ENCODE measurements at places on chromosomes 6 and 20.

DNA sequence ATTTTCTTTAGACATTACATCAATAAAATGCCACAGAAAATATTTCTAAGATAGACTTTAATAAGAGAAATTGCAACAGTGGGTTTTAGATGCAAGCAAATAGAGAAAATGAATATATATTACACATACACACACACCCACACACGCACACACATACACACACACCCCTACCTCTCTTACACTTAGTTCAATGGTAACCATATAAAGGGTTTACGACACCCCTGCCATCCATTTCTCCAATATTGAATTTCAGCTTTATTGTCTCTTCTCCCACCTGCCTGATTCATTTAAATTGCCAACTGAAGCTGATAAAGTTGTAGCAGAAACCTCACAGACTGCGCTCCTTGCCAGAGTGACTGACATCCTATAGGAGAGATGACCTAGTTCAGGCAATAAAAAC, 154.6 kb downstream of the ADAT2 start:
- DNase-seq: no peak

DNA sequence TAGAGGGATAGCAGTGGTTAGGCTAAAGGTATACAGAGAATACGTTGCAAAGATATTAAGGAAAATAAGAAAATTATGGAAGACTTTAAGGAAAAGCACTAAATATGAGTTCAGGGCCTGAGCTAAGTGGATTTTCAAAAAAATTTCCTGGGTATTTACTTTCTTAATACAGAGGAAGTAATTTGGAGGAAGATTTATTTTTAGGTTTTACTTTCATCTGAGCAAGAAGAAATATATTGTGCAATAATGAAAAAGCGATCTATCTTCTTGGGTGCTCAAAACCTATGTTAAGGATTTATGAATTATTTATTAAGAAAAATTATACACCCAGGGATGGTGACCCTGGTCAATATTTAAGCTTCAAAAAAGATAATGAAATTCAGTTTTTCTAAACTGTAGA, 224.7 kb downstream of the PLCB1 start:
- DNase-seq: no peak

DNA sequence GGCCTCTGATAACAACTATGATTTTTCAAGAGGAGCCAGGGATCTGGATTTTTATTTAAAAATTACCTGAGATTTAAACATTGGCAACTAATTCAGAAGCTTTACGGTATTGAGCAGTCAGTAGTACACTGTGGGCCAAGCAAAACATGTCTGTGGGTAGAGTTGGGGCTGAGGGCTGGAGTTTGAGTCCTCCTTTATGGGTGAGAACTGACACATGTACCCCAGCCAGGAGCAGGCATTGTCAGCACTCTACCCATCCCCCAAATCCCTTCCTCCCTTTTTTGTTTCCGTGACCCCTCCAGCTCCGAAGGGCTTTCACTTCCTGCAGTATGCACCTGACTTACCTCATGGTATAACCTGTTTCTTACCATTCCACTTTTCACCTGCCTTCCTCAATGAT, 131.4 kb downstream of the SNX5 start:
- peak; percentile 53 for DNase-seq

DNA sequence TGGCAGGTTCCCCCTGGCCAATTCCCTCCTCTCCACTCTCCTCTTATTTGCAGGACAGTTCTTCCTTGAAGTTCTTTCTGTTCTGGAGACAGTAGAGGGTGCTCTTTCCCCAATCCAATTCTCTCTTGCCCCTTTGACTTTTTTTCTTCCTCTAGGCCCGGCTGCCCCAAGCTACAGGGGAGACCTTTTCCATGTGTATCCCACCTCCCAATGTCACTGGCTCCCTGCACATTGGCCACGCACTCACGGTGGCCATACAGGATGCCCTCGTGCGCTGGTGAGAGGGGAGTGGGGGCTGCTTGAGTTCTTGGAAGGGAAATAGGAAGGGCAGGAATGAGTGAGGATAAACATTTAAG, 1.5 kb downstream of the VARS2 start:
- DNase-seq: no peak

DNA sequence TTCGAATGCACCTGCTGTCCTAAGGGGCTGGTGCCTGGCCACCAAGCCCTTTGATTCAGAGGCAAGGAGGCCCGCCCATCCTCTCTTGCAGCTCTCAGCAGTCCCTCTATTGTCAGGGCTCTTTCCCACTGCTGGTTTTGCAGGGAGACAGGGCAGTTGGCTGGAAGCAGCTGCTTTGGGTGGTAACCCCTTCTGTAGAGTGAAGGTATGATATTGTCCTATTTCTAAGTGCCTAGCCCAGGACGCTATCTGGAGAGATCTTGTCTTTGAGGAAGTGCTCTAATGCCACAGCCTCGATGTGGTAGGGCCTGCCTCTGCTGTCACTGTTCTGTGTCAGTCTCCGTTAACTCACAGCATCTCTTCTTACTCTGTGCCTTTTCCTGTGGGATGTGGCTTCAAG, 5.6 kb downstream of the PLCG1 start:
- no peak for DNase-seq

DNA sequence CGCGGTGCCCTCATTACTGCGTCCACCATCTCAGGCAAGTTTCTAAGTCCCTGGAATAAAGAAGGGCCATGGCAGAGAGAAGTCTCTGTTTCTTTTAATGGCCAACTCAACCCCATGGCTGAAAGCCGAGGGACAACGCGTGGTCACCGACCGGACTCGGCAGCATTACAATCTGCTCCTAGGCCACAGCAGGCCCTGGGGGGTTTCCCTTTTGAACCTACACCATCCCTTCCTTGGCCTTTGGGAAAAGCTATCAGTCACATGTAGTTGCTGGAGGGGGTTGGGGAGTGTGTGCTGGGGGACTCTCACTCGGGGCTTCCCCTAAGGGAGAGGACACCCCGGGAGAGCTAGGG, 11.1 kb upstream of the FAM83C start:
- DNase-seq: no peak

- no peak for DNase-seq
Observed at GRCh38 chr6:52635049-52635577, 35.8 kb upstream of the TMEM14A start.

DNA sequence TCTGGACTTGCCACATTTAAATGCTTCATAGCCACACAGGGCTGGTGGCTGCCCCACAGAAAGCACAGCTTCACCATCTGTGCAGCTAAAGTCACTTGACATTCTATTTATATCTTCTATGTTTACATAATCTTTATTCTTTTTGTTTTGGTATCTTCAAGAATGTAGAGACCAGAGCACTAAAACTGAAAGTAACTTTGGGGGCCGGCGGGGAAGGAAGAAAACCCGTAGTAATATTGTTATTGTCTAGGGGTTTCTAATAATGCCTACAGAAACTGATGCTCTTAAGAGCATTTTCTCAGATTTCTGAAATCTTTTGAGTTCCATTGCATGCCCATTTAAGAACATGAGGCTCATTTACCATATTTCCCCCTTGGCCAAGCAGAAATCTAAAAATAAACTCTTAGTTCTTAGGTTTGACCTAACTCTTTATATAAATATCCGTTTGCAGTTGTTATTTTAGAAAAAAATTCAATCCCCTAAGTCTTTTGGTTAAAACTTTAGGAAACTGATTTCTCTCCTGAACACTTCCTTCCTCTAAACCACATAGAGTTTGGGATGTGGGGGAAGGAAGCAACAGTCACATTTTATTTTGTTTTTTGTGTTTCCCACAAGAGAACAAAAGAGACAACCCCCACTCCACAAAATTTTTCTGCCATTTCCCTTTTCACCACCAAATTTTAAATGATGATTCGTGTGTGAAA, 207.6 kb downstream of the OGFRL1 start:
- DNase-seq: no peak

DNA sequence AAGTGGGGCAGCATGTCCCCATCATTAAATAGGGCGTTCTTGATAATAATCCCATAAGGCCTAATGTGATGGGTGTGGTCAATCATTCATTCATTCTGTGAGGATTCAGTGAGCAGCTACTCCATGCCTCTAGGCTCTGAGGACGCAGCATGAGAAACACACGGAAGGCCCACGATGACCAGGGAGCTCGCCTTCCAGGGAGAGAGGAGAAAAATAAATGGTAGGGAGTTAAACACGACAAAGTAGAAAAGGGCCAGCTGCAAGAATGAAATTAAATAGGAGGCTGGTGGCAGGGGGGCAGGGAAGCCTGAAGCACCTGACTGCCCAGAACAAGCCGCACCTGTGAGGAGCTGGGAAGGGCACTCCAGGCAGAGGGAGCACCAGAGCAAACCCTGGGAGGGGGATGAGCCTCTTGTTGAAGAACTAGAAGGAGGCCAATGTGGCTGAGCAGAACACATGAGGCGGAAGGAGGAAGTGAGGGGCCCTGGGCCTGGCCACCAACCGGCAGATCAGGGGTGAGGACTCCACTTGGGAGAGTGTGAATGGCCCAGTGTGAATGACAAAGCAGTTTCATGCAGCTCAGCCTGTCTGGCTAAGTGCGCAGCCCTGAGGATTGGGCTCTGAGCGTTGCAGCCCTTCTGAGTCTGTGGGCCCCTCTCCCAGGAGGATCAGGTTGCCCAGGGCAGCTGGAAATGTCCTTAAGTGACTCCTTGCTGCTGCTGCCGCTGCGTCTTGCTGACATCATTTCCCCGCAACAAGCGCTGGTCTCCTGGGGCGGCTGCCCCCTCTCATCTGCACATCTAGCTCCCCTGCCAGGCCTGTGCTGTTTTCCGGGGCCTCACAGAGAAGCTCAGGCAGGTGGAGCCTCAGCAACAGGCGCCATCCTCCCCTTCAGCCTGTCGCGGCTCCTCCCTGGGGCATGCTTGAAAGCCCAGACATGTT, 99.9 kb downstream of the CDH26 start:
- DNase-seq: peak; percentile 86

- DNase-seq: no peak
Observed at GRCh38 chr6:10429638-10430427, 15.0 kb upstream of the TFAP2A start.

DNA sequence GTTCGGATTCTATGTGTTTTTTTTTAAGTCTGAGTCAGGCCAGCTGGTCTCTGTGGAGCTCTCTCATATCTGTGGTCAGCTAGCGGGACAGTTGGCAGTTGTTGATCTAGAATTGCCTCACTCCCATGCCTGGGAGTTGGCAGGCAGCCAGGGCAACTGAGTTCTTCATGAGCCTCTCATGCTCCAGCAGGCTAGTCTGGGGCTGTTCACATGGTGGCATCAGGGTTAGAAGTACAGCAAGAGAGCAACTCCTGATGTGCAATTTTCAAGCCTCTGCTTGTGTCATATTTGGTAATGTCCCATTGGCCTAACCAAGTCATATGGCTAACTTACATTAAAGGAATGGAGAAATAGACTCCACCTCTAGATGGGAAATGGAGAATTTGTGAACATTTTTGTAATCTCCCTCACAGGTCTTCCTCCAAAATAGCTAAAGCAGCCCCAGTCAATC, 6.7 kb upstream of the IFT52 start:
- no peak for DNase-seq

- DNase-seq: peak; percentile 41
Observed at GRCh38 chr20:38601216-38602184, at the start of gene ARHGAP40. Gene ARHGAP40 (plus strand): TSS chr20:38601809.

DNA sequence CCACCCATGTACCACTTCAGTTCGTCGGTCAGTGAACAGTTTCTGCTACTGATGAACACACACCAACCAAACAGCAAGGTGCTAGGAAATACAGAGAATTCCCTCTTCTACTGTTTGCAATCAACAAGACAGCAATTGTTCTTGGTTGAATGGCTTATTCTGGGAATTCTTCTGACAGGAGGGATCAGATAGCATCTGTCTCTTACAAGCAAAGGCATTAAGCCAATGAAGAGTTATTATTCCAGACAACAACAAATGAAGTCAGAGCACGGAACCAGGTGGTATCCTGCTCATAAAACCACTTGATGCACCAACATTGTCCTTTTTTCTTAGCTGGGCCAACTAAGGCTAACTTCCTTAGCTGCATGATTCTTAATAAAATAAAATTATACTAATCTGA, 37.8 kb downstream of the PTPRK start:
- DNase-seq: no peak

GRCh38 chr20:25217161-25218108, 21.9 kb downstream of the ENTPD6 start:
- no peak for DNase-seq

- peak; percentile 83 for DNase-seq
Observed at GRCh38 chr6:39791850-39792539, at the start of gene DAAM2. Gene DAAM2 (plus strand): TSS chr6:39792376. CDS start chr6:39856303, 63,927 bp downstream.

DNA sequence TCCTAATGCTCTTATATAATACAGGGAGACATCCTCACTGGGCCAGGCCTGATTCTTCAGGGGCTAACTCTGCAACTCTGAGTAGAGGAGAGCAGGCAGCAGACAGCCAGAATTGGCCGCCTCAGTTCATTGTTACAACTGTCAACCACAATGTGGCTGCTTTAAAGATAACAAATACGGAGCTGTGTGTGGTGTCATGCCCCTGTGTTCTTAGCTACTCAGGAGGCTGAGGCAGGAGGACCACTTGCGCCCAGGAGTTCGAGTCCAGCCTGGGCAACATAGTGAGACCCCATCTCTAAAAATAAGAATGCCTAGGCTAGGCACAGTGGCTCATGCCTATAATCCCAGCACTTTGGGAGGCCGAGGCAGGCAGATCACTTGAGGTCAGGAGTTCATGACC, 34.3 kb downstream of the CEP250 start:
- DNase-seq: no peak

DNA sequence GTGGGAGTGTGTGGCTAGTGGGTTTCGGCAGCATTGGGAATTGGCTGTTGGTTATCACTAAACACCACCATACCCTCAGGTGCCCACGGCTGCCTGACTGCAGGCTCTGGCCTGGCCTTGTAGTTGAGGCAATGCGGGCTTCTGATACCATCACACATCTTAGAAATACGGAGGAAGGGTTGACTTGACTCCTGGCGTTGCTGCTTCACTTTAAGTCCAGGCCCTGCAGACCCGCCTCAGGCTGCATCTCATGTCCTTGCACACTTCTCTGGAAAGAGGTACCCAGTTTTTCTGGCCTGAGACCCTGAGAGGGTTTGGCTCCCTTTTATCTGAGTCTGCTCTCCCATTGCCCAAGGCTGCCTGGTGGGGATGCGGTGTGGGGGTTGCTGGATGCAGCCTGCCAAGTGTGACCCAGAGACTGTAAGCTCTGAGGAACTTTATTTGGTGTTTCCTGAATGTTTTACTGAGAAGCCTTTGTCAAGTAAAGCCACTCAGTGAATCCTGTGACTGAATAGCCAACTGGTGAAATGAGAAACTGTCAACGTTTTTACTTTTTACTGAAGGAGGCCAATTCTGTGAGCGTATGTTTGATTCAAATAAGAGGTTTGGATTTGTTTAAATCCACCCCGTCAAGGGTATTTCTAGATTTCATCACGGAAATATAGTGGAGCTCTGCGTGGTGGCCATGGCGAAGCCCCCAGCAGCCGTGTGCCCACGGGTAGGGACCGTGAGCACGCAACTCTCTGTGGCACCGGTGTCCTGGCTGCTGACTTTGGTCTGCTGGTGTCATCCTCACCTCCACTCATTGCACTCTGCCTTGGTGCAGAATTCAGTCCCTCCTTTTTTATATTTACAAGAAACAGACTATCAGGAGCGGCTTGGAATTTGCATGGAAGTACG, 160.1 kb downstream of the DTNBP1 start:
- peak; percentile 59 for DNase-seq

DNA sequence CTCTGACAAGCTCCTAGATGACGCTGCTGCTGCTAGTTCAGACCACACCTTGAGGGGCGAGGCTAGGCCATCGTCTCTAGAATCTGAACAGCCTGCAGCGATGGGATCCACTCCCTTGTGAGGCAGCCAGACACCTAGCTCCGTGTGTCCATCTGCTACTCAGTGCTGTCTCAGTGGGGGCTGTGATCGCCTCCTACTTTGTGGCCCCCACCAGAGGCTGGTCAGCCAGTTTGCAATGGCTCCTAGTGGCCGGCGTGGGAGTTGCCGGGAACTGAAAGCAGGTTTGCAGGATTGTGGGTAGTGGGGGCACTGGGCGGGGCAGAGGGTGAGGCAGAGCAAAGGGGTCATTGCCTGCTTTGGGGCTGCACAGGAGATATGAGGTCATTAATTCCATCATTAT, 2.8 kb downstream of the CCN5 start:
- no peak for DNase-seq

GRCh38 chr6:128990360-128990759, 107.4 kb downstream of the LAMA2 start:
- no peak for DNase-seq
